WTC11 (cell line): ENCODE measurements at places on chromosomes 3 and 15. TPM values are rescaled to one million over a fixed set of nuclear protein-coding genes. Genes with fewer than 3 reads are reported as not detected.

SHC4 gene
- total RNA-seq: 0.44 to 0.63 TPM (median 0.46 TPM) in 3 replicates

PARP15 gene
- 0.15 to 0.39 TPM (median 0.37 TPM) in 3 replicates for total RNA-seq

FGD5 gene
- total RNA-seq: 18.3 to 20.0 TPM (median 19.3 TPM) in 3 replicates

GADL1 gene
- 0.05 to 0.18 TPM (median 0.15 TPM) in 3 replicates for total RNA-seq

IMPG2 gene
- 0.02 to 0.09 TPM (median 0.04 TPM) in 3 replicates for total RNA-seq

ITPKA gene
- 0.50 to 1.2 TPM (median 0.62 TPM) in 3 replicates for total RNA-seq

CCR3 gene
- not detected in 3 replicates for total RNA-seq

SCG5 gene
- total RNA-seq: 14.2 to 28.7 TPM (median 27.2 TPM) in 3 replicates

ANKUB1 gene
- total RNA-seq: not detected in 3 replicates

NAA50 gene
- 170 to 193 TPM (median 175 TPM) in 3 replicates for total RNA-seq

LYSMD4 gene
- 14.1 to 15.3 TPM (median 14.9 TPM) in 3 replicates for total RNA-seq

MASP1 gene
- 2.2 to 3.5 TPM (median 3.1 TPM) in 3 replicates for total RNA-seq

RSL24D1 gene
- total RNA-seq: 91.9 to 115 TPM (median 95.7 TPM) in 3 replicates

GPR15 gene
- 0.14 TPM in 1 of 3 replicates, not detected in the others for total RNA-seq
